ENCODE measurements at places on chromosomes 13 and 19. TPM values are rescaled to one million over a fixed set of nuclear protein-coding genes. Genes with fewer than 3 reads are reported as not detected.

Gene SERTAD1
- total RNA-seq = 18.8 TPM

Gene ZNF667
- total RNA-seq = 3.5 TPM

Gene KLK15
- total RNA-seq = not detected

Gene ANKRD24
- total RNA-seq = 4.6 TPM

Gene GRK1
- total RNA-seq = 0.21 TPM

Gene ZNF784
- total RNA-seq = 15.4 TPM

Gene ONECUT3
- not detected for total RNA-seq

DNA sequence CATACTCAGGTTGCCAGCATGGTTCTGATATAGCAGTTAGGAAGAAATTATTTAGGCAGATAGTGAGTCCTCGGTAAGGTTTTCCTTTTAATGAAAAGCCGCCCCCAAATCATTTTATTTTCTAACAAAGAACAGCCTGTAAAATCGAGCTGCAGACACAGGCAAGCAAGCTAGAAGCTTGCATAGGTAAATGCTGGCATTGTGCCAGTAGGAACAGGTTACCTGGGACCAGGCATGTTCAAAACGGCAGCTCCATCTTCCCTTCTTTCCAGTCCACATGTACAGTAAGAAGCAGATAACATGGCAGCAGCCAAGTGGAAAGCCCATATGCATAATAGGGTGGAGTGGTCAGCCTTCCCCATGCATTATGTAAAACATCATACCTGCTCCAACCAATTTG, 71.1 kb downstream of the UGGT2 start:
- DNase-seq = no peak
- H3K27me3 ChIP-seq = no peaks in the 10 kb centered on the region
- no peak overlapping the region for H3K27ac ChIP-seq
- H3K36me3 ChIP-seq = no peaks in the 10 kb centered on the region
- H3K4me3 ChIP-seq = no peak overlapping the region

DNA sequence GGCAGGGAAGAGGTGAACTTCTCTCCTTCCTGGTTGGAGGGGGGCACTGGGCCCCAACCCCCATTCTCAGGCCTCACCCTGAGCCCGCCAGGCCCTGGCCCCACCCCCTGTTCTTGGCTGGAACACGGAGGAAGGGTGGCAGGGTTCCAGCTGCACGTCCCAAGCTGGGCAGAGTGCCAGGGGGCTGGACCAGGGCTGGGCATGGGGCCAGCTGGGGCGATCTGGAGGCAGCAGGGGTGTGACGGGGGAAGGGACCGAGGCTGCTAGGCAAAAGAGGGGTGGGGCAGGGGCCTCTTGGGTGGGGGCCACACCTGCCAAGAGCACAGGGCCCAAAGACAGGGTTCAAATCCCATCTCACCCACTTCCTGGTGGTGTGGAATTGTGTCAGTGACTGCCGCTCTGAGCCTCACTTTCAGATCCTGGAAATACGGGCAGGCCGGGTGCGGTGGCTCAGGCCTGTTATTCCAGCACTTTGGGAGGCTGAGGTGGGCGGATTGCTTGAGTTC, 2.2 kb downstream of the HIF3A start:
- peak overlapping the region; percentile 98 for H3K27ac ChIP-seq
- peak; percentile 97 for DNase-seq
- H3K27me3 ChIP-seq = no peaks in the 10 kb centered on the region
- peaks cover 51% of the 10 kb centered on the region for H3K4me1 ChIP-seq

DNA sequence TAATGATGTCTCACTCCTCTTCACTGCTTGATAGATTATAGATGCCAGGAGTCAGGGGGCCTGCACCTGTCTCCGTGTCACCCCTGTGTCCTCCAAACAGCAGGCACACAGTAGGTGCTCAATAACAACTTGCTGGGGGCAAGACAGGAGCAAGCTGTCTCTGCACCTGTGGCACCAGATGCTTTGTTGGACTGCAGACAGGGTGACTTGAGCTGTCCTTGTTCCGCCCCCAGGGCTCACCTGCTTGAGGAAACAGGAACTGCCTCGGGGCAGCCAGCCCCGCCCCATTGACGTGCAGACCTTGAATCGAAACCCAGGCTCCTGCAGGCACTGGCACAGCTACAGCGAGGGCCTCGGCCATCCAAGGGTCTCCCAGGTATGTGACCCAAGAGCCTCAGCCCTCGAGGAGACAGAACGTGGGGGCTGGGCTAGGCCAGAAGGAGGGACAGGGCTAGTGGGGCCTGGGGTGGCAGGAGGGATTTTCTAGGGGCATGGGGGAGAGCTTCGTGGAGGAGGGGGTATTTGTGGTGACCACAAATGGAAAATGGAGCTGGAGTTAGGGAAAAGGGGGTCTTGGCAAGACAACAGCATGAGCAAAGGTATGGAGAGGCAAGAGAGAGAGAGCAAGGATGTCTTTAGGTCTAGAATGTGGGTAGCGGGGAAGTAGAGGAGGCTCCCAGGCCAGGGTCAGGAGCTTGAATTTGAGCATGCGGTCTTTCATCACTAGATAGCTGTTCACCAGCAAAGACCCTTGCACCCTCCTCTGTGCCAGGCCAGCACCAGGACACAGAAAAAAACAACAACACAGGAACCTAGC, at the start of gene HSH2D:
Gene HSH2D, plus strand, starts transcription at position 287 of the 817 bp plus-strand sequence. CDS start 5,066 bp downstream, outside the sequence.
- H3K27me3 ChIP-seq = no peaks in the 10 kb centered on the region
- H3K4me1 ChIP-seq = no peaks in the 10 kb centered on the region
- no peak for DNase-seq
- no peaks in the 10 kb centered on the region for H3K36me3 ChIP-seq
- no peak within 1 kb of the TSS for H3K4me3 ChIP-seq
- no peak within 1 kb of the TSS for H3K27ac ChIP-seq

DNA sequence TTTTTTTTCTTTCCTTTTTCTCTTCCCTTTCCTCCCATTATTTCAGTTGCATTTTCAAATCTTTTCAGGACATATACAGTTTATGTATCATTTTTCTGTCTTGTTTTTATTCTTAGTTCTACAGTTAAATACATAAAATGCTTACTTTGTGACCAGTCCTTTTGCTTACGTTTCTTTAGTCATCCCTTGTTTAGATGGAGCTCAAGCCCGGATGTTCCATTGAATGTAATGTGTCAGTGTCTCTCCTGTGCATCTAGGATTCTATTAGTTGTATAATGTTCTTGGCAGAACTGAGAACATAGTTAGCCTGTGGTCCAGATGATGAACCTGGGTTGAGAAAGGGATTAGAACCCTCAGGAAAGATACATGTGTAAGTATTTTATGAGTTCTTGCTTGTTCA, 17.8 kb downstream of the WASF3 start:
- H3K27me3 ChIP-seq = no peaks in the 10 kb centered on the region
- H3K4me1 ChIP-seq = no peaks in the 10 kb centered on the region
- no peak overlapping the region for H3K27ac ChIP-seq
- H3K4me3 ChIP-seq = no peak overlapping the region

DNA sequence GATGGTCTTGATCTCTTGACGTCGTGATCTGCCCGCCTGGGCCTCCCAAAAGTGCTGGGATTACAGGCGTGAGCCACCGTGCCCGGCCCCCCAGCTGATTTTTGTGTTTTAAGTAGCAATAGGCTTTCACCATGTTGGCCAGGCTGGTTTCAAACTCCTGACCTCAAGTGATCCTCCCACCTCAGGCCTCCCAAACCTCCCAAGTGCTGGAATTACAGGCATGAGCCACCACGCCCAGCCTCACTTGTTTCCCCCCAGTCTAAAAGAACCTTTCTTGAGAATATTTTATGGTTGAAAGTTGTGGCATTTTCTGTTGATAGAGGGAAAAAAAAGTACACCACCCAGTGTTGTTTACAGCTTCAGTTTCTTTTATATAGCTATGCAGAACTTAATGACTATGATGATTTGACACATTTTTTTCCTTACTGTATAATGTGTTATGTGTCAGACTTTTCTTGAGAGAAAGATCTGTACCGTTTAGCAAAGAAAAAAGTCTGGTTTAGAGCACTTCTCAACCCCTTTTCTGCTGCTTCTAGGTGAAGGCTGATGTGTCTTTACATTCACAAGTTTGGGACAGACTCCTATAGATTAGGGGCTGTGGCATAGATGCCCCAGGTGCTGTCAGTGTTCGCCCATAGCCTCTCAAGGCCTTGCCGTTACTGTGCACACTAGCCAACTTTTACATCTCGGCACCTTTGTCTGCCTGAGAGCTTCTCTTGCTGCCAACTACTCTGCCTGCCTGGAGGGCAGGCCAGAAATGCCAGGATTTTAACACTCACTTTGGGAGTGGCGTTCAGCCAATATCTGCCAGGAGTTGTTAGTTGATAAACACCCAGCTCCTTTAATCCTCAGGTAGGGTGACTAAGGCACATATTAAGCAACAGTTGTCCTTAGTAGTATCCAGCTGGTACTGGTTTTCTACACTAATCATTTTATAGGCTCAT, 33.0 kb downstream of the KCTD4 start:
- H3K4me3 ChIP-seq = no peak overlapping the region
- DNase-seq = no peak
- H3K27ac ChIP-seq = no peak overlapping the region
- no peaks in the 10 kb centered on the region for H3K27me3 ChIP-seq

GRCh38 chr19:4360081-4360569, 16.8 kb downstream of the MPND start:
- no peak for DNase-seq
- peaks cover 24% of the 10 kb centered on the region for H3K36me3 ChIP-seq
- no peaks in the 10 kb centered on the region for H3K4me1 ChIP-seq
- H3K4me3 ChIP-seq = no peak overlapping the region
- H3K27me3 ChIP-seq = no peaks in the 10 kb centered on the region
- peak overlapping the region; percentile 55 for H3K27ac ChIP-seq

- H3K4me3 ChIP-seq = no peak overlapping the region
- no peak for DNase-seq
- no peaks in the 10 kb centered on the region for H3K36me3 ChIP-seq
- no peak overlapping the region for H3K27ac ChIP-seq
- no peaks in the 10 kb centered on the region for H3K4me1 ChIP-seq
- H3K27me3 ChIP-seq = no peaks in the 10 kb centered on the region
Measured at GRCh38 chr19:16951529-16951928, 62.7 kb downstream of the F2RL3 start.

- no peak overlapping the region for H3K27ac ChIP-seq
- H3K27me3 ChIP-seq = no peaks in the 10 kb centered on the region
- no peaks in the 10 kb centered on the region for H3K36me3 ChIP-seq
Measured at GRCh38 chr19:54661846-54662481, 821 bp upstream of the LILRB4 start.

GRCh38 chr13:49302817-49303216, 55.1 kb downstream of the CDADC1 start:
- H3K27ac ChIP-seq = no peak overlapping the region
- H3K4me3 ChIP-seq = no peak overlapping the region
- no peaks in the 10 kb centered on the region for H3K4me1 ChIP-seq
- no peaks in the 10 kb centered on the region for H3K27me3 ChIP-seq
- H3K36me3 ChIP-seq = no peaks in the 10 kb centered on the region
- DNase-seq = no peak

- DNase-seq = no peak
- H3K4me1 ChIP-seq = no peaks in the 10 kb centered on the region
- H3K27ac ChIP-seq = no peak overlapping the region
- H3K27me3 ChIP-seq = peaks cover 29% of the 10 kb centered on the region
- H3K4me3 ChIP-seq = no peak overlapping the region
Measured at GRCh38 chr13:111123649-111124048, 8.5 kb downstream of the ARHGEF7 start.

- no peak overlapping the region for H3K27ac ChIP-seq
- no peaks in the 10 kb centered on the region for H3K4me1 ChIP-seq
- no peaks in the 10 kb centered on the region for H3K36me3 ChIP-seq
- no peak overlapping the region for H3K4me3 ChIP-seq
Measured at GRCh38 chr19:51060336-51060735, 4.6 kb downstream of the KLK13 start.

DNA sequence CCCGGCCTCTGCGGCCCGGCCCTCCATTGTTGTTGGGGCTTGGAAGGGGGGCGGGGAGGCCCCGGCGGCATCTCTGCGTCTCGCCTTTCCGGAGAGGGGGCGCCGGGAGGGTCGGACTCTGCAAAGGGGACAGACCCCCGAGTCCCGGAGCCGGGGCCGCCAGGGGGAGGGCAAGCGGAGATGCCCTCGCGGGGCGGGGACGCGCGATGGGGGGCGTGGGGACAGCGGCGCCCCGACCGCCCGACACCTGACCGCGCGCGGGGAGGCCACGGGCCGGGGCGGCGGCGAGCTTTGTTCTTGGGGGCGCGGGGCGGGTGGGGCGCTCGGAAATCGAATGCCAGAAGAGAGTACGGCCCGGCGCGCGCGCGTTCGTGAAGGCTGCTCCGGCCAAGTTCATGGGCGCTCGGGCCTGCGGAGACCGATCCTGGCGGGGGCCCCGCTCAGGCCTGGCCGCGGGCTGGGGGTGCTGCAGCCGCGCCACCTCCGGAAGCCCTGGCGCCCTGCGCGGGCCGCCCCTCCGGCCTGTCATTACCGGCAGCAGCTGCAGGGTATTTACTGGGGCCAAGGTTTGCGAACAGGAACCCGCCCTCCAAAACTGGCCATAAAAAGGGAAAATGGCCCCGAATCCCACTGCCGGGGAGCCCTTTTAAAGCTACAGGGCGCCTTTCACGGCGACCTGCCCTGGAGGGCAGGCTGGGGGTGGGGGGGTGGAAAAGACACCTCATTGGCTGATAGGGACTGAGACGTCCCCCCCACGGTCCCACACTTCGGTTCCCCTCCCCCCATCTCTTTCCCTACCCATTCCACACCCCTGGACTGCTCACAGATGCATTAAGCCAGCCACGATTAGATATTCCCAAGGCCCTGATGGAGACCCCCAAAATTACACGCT, 11.1 kb upstream of the NANOS3 start:
- peak overlapping the region; percentile 96 for H3K4me3 ChIP-seq
- H3K27ac ChIP-seq = no peak overlapping the region
- no peaks in the 10 kb centered on the region for H3K36me3 ChIP-seq
- peaks cover 28% of the 10 kb centered on the region for H3K27me3 ChIP-seq

DNA sequence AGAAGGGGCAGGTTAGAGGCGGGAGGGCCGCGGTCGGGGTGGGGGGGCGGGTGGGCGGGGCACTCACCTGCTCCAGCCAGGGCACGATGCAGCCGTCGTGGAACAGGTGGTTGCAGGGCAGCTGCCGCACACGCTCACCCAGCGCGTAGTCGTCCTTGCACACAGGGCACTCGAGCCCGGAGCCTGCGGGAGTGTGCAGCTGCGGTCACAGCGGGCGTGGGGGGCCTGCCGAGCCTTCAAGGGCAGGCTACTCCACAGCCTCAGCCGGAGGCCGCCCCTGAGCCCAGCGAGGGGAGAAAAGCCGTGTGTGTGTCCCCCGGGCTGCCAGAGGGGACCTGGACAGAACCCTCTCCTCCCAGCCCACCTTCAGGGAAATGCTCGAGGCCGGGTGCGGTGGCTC, 8.6 kb downstream of the FGF22 start:
- DNase-seq = no peak
- no peak overlapping the region for H3K27ac ChIP-seq
- H3K4me3 ChIP-seq = no peak overlapping the region
- no peaks in the 10 kb centered on the region for H3K4me1 ChIP-seq
- no peaks in the 10 kb centered on the region for H3K27me3 ChIP-seq

GRCh38 chr13:76596216-76596615, 290.0 kb downstream of the KCTD12 start:
- no peak for DNase-seq
- H3K27ac ChIP-seq = no peak overlapping the region
- H3K4me3 ChIP-seq = no peak overlapping the region
- H3K4me1 ChIP-seq = no peaks in the 10 kb centered on the region
- peaks cover 16% of the 10 kb centered on the region for H3K27me3 ChIP-seq
- H3K36me3 ChIP-seq = no peaks in the 10 kb centered on the region

- H3K4me3 ChIP-seq = no peak overlapping the region
- no peaks in the 10 kb centered on the region for H3K27me3 ChIP-seq
- H3K4me1 ChIP-seq = no peaks in the 10 kb centered on the region
- DNase-seq = no peak
Measured at GRCh38 chr19:37988758-37989635, 82.0 kb downstream of the SIPA1L3 start.

All from cardiac muscle cell (in vitro differentiated cells and primary cell).